ENCODE measurements at places on chromosomes 1 and 21.

GRCh38 chr1:202600432-202601041 is 109.7 kb downstream of the SYT2 start:
- no peak for DNase-seq

DNA sequence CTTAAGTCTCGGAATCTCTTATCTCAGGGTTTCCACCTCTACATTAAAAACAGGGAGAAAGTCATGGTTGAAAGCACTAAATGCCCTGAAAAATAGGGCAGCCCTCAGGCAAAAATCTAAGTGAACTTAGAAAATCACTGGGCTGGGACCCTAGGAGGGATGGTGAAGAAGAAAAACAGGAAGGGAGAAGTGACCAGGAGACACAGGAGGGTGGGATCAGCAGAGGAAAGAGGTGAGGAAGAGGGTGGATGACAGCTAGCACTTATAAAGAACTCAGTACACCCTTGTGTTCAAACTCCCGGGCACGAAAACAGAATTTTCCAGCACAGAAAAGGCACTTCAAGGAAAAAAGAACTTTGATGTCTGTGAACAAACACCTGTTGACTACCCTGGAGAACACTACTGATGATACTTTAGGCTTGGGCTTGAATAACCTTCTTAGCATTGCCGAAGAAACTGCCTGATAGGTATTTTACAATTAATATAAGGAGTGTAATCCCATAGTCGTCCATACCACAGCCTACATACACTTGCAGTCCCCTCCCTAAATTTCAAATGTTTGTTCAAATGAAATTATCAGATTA is 2.0 kb downstream of the CHML start:
- DNase-seq, result no peak

- no peak for DNase-seq
Measured at GRCh38 chr1:22143065-22144033, at the start of gene WNT4. Gene WNT4 (minus strand): TSS chr1:22143097. CDS start chr1:22142922, 175 bp downstream.

GRCh38 chr21:32312326-32312725 is 13.7 kb downstream of the MRAP start:
- no peak for DNase-seq

DNA sequence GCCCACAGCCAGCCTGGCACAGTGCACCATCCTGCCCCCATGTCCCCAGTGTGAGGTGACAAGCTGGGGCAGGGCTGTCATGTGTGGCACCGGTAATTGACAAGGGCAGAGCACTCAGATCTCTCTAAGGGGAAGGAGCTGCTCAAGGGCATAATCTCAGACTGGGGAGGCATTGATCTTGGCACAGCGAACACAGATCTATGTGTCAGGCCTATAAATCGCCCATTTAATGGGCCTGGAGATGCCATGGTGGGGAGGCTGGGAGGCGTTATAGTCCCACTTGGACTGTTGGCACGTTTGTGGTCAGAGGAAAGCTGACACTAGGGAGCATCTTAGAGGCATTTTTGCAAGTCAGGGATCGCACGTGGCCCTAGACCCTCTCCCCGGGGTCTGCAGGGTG is 594.1 kb downstream of the PTPRU start:
- no peak for DNase-seq

DNA sequence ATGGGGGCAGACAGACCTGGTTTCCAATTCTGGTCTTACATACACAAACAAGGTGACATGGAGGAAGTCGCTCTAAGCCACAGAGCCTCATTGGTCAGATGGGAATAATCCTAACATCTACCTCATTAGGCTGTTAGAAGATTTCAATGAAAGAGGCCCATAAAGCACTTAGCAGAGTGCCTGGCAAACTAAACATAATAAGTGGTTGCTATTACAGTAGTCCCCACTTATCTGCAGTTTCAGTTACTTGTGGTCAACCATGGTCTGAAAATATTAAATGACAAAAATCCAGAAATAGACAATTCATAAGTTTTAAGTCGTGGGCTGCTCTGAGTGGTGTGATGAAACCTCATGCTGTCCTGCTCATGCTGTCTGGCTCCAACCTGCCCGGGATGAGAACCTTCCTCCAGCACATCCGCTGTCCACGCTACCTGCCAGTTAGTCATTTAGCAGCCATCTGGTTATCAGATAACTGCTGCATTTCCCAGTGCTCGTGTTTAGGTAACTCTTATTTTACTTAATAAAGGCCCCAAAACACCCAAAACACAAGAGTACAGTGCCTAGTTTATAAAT is 112.3 kb downstream of the DDX20 start:
- no peak for DNase-seq
